Activated CD4-positive, alpha-beta T cell treated with anti-CD3 and anti-CD28 coated beads, Interleukin-2, amount 10 ng/mL, durations not matched to agents 7 days and 5 days (primary cell): ENCODE measurements at places on chromosomes 4 and X. TPM values are rescaled to one million over a fixed set of nuclear protein-coding genes. Genes with fewer than 3 reads are reported as not detected.

Gene GPRASP1
- 1.6 TPM for total RNA-seq

DNA sequence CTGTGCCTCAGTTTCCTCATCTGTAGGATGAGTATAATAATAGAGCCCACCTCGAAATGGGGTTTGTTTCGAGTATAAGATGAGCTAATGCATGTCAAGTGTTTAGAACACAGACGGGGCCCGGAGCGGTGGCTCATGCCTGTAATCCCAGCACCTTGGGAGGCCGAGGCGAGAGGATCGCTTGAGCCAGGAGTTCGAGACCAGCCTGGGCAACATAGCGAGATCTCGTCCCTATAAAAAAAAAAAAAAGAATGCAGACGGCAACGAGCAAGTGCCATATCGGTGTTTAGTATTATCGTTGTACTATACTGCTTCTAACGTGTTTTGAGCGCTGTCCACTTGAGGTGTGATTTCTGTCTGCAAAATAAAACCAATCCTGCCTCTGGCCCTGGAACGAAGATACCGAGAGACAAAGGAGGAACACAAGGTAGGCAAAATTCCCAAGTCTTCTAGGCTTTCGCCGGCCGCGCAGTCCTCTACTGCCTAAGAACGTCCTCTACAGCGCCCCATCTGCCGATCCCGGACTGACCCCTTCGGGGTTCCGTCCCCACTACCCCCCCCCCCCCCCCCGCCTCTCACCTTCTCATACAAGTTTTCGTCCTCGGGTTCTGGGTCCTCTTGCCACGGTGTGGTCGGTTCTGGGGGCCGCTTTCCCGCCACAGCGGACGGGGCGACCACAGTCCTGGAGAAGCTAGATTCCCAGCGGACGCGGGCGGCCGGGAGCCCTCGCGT is 442 bp downstream of the NDUFB11 start:
- DNase-seq: no peak

DNA sequence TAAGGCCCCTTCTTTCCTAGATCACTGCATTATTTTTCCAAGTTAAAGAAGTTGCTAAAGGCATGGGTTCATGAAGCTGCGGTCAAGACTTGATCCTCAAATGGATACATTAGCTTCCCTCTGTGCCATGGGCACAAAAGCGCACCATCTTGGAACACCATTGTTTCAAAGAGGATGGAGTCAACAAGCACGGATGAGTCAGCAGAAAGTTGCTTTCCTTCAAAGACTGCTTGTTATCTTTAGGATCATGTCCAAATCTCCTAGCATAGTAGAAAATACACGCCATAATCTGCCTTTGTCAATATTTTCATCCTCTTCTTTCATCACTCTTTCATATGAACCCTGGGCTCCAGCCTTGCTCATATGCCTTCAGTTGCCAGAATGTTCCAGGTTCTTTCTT is 226.8 kb upstream of the GATB start:
- DNase-seq: no peak

DNA sequence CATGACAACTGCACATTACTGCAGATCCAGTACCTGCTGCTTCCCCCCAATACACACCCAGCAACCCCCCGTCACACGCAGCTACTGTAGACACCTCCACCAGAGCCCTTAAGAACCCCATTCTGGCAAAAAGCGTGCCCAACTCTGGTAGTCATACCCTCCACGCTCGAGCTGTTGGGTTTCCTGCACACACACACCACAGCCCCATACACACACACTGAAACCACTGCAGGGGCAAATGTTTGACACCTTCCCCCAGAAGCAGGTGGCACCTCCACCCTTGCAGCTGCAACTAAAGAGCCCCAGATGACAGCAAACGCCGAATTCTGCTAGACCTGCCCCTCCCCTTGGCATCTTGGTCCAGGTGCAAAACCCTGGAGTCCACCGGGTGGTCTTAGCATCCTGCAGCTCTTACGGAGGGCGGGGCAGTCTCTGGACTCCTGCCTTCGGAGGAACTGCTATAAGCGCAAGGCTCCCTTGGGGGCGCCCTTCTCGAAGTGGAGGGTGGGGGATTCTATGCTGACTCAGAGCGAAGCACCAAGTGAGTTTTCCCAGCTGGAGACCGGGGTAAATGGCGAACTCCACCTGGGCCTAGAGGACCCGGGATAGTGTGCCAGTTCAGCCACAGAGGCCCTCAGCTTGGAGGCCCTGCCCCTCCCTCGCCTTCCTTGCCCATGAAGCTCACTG is 1.5 kb downstream of the FRMPD3 start:
- no peak for DNase-seq

Gene FAM47A
- not detected for total RNA-seq

GRCh38 chr4:188372829-188373228 is 233.6 kb downstream of the TRIML1 start:
- no peak for DNase-seq

DNA sequence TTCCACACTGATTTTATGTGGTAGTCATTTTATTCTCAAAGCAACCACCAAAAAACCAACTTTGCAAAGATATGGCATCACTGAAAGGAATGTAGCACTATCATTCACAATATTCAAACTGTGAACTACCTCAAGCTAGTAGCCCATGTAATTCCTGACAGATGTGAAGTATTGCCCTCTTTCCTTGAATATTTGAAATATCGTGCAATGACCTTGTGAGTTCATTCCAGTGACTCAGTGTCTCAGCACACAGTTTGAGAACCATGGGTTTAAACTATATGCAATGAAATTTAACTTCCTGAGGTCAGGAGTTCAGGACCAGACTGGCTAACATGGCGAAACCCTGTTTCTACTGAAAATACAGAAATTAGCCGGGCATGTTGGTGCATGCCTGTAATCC is 20.9 kb upstream of the IQCM start:
- DNase-seq: no peak

Gene VCX3A
- total RNA-seq: not detected

DNA sequence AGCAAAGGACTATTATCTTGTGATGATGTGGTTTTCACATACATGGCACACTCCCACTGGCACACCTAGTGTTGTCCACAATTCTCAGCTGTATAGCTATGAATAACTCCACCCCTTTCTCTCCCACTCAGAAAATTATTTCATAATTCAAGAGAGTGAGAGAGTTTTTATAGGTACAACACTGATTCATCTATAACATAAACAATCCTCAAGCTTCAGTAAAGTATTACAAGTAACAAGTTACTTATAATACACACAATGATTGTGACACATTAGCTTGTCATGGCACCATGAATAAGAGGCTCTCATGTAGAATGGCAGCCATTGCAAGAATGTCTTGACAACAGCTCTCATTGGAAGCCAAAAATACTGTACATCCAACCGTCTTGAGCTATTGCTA is 43.9 kb downstream of the RAB40A start:
- no peak for DNase-seq

- DNase-seq: peak; percentile 40
Measured at GRCh38 chr4:98260047-98260578, 1.1 kb upstream of the RAP1GDS1 start.

GRCh38 chr4:47531241-47531953 is 46.3 kb downstream of the ATP10D start:
- peak; percentile 74 for DNase-seq

- DNase-seq: no peak
Measured at GRCh38 chrX:36856849-36857248, 151.3 kb upstream of the FAM47C start.

DNA sequence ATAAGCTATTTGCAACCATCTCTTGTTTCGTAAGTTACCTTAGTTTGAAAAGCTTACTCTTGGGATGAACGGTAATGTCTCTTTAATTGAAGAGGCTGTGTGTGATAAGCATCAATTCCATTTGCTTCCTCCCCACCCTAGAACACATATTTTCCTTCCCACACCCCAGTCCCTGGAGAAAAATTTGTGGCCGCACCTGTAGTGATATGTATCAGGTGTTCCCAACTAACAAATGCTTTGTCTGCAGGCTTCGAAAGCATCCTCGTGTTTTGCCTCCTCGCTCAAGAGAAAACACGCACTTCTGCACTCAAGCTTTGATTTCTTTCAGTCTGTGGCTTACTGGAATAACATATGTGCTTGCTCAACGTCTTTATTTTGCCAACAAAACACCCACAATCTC is 143.8 kb upstream of the OTUD4 start:
- no peak for DNase-seq

DNA sequence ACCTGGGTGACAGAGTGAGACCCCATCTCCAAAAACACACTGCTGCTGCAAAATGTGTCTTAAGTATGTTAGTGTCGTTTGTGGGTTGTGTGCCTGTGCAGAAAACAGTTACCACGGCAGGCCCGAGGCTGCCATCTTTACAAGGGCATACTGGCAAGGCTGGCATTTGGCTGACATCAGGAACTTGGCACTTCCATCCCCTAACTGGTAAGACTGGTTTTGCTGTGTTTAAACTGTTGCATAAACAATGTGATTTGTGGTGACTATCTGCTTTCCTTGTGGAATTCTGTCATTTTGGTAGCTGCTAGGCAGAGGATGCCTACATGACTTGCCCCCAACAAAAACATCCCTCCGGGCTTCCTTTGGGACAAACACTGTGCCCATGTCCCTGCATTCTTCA is 12.3 kb downstream of the LRP2BP start:
- no peak for DNase-seq

Gene TRPC5OS
- total RNA-seq: not detected

DNA sequence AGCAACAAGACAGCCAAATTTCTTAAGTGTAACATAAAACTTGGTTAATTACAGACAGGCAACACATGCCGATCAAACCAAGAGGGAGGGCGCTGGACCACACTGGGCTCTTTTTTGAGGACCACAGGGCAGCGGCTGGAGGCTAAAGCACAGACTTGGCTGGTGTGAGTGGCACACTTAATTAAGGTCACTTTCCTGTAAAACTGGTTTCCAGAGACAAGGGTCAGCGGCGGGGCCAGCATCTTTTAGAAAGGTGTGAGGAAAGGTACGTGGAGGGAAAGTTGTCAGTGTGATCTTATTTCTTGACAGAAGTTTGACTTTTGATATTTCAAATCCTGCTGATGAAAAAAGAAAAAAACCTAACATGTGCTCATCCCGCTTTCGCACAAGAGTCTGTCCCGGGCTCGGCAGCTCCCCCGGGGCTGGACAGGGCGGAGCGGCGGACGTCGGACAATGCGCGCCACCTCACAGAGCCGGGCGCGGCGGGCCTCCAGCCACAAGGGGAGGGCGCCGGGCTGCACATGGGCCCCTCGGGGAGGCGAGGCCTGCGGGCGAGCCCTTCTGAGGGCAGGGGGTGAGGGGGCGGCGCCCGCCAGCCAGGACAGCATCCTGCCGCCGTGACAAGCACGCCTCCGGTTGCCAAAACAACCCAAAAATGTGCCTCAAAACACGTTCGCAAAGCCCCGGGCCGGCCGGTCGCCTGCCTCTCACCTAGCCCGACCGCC is 660 bp upstream of the HSPA4L start:
- peak; percentile 28 for DNase-seq

DNA sequence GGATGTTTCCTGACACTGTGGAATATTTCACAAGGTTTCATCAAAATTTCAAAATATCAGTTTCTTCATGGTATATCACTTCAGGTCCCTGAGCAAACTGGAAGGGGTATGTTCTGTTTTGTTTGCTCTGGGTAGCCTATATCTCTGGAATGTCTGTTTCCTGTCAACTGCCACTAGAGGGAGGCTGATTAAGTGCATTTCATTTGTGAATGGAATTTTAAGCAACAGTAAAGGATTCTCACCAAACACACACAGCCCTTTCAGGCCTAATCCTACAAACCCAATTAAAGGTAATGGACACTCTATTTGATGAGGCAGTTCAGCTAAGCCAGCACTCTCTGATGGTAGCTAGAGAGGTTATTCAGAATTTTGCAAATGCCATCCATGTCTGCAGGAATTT is 307.1 kb downstream of the TEX13A start:
- DNase-seq: no peak
